ENCODE measurements at places on chromosomes 3 and 15. TPM values are rescaled to one million over a fixed set of nuclear protein-coding genes. Genes with fewer than 3 reads are reported as not detected.

DNA sequence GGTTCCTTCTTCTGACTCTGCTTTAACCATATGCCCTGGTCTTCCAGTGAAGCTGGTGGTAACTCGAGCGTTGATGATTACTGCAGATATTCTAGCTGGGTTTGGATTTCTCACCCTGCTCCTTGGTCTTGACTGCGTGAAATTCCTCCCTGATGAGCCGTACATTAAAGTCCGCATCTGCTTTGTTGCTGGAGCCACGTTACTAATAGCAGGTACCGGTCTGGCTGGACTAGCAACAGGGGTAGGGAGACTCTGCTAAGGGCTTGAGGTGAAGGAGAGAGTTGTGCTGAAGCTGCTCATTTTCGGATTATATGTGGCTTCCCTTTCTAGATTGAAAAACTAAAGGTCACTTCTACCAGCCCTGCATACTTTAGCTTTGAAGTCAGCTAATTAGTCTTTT is 16.8 kb downstream of the CLDN16 start:
- H3K27me3 ChIP-seq: no peaks in the 10 kb centered on the region
- no peak for DNase-seq
- H3K4me1 ChIP-seq: no peaks in the 10 kb centered on the region

GRCh38 chr3:102142379-102143060 is 292.3 kb upstream of the ZPLD1 start:
- DNase-seq: no peak
- no peaks in the 10 kb centered on the region for H3K36me3 ChIP-seq
- no peaks in the 10 kb centered on the region for H3K4me1 ChIP-seq
- H3K27ac ChIP-seq: no peak overlapping the region

- no peak overlapping the region for H3K27ac ChIP-seq
- no peaks in the 10 kb centered on the region for H3K27me3 ChIP-seq
- H3K4me3 ChIP-seq: no peak overlapping the region
These were observed 50.6 kb downstream of the CFAP20DC start for GRCh38 chr3:58999134-58999773.

GRCh38 chr3:3288255-3288654 is 108.8 kb upstream of the CRBN start:
- DNase-seq: no peak
- H3K27ac ChIP-seq: no peak overlapping the region
- no peak overlapping the region for H3K4me3 ChIP-seq
- no peaks in the 10 kb centered on the region for H3K4me1 ChIP-seq
- H3K36me3 ChIP-seq: no peaks in the 10 kb centered on the region

DNA sequence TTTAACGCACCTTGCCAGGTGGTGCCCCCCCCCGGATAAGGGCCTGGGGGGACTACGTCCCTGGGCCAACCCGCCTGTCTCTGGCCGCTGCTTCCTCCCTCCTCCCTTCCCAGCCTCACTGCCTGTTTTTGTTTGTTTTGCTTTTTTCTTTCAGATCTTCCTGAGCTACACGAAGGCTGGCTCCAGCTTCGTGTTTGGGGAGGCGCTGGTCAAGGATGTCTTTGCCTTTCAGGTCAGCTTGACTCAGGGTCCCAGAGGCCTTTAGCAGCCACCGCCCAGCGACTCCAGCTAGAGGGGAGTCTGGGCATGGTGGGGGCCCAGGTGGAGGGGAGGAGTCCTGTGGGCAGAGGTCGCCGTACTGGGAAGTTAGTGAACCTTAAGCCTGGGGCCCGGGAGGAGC is 24.1 kb downstream of the SLC28A1 start:
- H3K4me3 ChIP-seq: no peak overlapping the region
- peaks cover 3% of the 10 kb centered on the region for H3K4me1 ChIP-seq
- H3K36me3 ChIP-seq: no peaks in the 10 kb centered on the region
- H3K27ac ChIP-seq: no peak overlapping the region
- H3K27me3 ChIP-seq: no peaks in the 10 kb centered on the region
- no peak for DNase-seq

DNA sequence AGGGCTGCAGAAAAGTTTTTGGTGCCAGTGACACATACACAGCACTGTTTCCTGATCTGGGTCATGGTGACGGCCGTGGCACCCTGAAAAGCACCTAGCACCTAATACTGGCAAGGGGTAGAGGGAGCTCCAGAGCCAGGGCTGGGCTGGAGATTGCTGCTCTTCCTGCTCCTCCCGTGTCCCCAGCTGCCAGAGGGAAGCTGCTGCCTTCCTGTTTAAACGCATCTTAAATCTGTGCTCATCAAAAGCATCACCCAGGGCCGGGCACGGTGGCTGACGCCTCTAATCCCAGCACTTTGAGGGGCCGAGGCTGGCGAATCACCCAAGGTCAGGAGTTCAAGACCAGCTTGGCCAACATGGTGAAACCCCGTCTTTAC is 156.7 kb upstream of the MEF2A start:
- H3K27ac ChIP-seq: no peak overlapping the region
- no peaks in the 10 kb centered on the region for H3K36me3 ChIP-seq
- DNase-seq: peak; percentile 28
- peaks cover 18% of the 10 kb centered on the region for H3K4me1 ChIP-seq
- H3K4me3 ChIP-seq: no peak overlapping the region

DNA sequence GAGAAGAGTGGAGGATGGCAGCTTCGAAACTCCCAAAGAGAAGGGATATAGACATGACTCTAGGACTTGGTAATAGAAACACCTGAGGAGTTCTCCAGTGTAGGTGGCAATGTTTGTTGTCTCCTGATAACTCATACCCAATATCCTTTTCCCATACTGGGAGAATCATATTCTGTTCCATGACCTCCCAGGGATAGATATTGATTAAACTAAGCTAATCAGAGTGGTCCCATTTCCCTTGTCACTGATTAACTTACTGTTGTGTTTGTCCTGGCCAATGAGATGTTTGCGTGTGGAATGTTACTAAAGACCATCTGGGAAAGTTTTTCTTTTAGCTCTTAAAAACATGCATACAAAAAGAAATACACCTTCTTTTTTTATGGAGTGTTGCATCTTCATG is 85.6 kb downstream of the RPL22L1 start:
- DNase-seq: no peak
- no peak overlapping the region for H3K27ac ChIP-seq
- peaks cover 31% of the 10 kb centered on the region for H3K27me3 ChIP-seq
- no peak overlapping the region for H3K4me3 ChIP-seq
- H3K36me3 ChIP-seq: no peaks in the 10 kb centered on the region

DNA sequence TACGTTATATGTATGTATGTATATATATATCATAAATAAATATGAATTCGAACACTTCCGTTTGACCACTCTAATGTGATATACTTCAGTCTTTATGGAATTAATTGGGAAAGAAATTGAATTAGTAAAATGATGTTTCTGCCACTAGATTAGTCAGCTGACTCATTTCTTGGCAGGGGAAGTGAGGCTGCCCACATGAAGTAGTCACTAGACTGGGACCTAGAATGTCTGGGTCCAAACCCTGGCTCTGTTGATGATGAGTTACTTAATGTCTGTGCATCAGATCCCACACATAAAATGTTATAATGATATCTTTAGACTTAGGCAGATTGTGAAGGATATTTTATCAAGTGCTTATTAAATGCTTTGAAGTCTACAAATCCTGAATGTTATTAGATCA is 27.4 kb upstream of the ARL14 start:
- H3K4me1 ChIP-seq: no peaks in the 10 kb centered on the region
- H3K27ac ChIP-seq: no peak overlapping the region
- H3K36me3 ChIP-seq: no peaks in the 10 kb centered on the region
- peaks cover 3% of the 10 kb centered on the region for H3K27me3 ChIP-seq
- no peak for DNase-seq
- no peak overlapping the region for H3K4me3 ChIP-seq

DNA sequence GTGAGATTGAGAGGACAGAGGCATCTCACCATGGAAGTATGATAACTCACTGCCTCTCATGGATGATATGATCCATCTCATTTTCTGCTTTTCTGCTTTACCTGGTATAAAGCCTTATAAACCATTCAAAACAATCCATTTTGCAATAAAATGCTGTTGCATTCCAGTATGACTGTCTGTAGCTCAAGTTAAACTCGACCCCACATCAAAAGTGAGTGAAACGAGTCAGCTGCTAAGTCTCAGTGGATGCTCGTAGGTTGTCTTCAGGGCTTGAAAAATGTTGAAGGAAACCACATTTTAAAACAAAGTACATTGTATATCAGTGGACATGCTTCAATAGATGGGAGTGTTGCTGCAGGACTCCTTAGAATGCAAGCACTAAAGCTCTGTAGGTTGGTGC is 839.0 kb downstream of the TUSC7 start:
- H3K27me3 ChIP-seq: no peaks in the 10 kb centered on the region
- DNase-seq: no peak
- no peak overlapping the region for H3K27ac ChIP-seq
- H3K4me1 ChIP-seq: no peaks in the 10 kb centered on the region

Gene ARGFX
- total RNA-seq: not detected

Gene CCR1
- total RNA-seq: 6.6 TPM

Gene C3orf22
- total RNA-seq: not detected

Measured in activated CD4-positive, alpha-beta T cell treated with anti-CD3 and anti-CD28 coated beads, Interleukin-2, amount 10 ng/mL, durations not matched to agents 7 days and 5 days (primary cell).